ENCODE measurements at places on chromosomes 2 and 18. TPM values are rescaled to one million over a fixed set of nuclear protein-coding genes. Genes with fewer than 3 reads are reported as not detected.

MGAT5 gene
- 13.7 TPM for total RNA-seq

ZSWIM2 gene
- not detected for total RNA-seq

OBSL1 gene
- total RNA-seq = 24.0 TPM

IHH gene
- 0.12 TPM for total RNA-seq

SPDYA gene
- 0.14 TPM for total RNA-seq

TUBA4A gene
- 385 TPM for total RNA-seq

MYL1 gene
- not detected for total RNA-seq

INHA gene
- total RNA-seq = 0.51 TPM
